Subcutaneous preadipocyte (primary cell): ENCODE measurements at places on chromosomes 6 and 20. TPM values are rescaled to one million over a fixed set of nuclear protein-coding genes. Genes with fewer than 3 reads are reported as not detected.

Gene SLCO4A1
- 0.73 and 7.2 TPM in 2 replicates for total RNA-seq

Gene MYCT1
- total RNA-seq = not detected in 2 replicates

Gene SRMS
- not detected in 2 replicates for total RNA-seq

Gene RAET1L
- total RNA-seq = not detected in 2 replicates

Gene SOD2
- total RNA-seq = 189 and 468 TPM in 2 replicates

Gene TRIM31
- total RNA-seq = not detected in 2 replicates

Gene RAB32
- total RNA-seq = 69.4 and 82.1 TPM in 2 replicates

Gene SLC22A3
- 0.37 and 0.59 TPM in 2 replicates for total RNA-seq

Gene ANKRD66
- not detected in 2 replicates for total RNA-seq

Gene C20orf202
- total RNA-seq = not detected in 2 replicates

Gene WFDC12
- not detected in 2 replicates for total RNA-seq

Gene PAX1
- not detected in 2 replicates for total RNA-seq

Gene TMEM151B
- total RNA-seq = not detected in 2 replicates

Gene FAM135A
- total RNA-seq = 8.5 and 12.3 TPM in 2 replicates

Gene POM121L2
- total RNA-seq = not detected in 2 replicates

Gene MANEA
- 17.6 and 23.5 TPM in 2 replicates for total RNA-seq

Gene FNDC1
- total RNA-seq = 0.20 and 0.37 TPM in 2 replicates

Gene SPDEF
- total RNA-seq = not detected in 2 replicates

Gene TSHZ2
- 6.8 and 9.6 TPM in 2 replicates for total RNA-seq

Gene SMPD2
- total RNA-seq = 13.2 and 14.5 TPM in 2 replicates

Gene FOXC1
- total RNA-seq = 2.3 and 2.6 TPM in 2 replicates

Gene HBS1L
- 51.4 and 80.5 TPM in 2 replicates for total RNA-seq

Gene CAGE1
- total RNA-seq = under 0.01 and 0.20 TPM in 2 replicates

Gene PTK6
- total RNA-seq = under 0.01 TPM in 1 of 2 replicates, not detected in the other

Gene PPP1R10
- 43.4 and 53.0 TPM in 2 replicates for total RNA-seq

Gene NXT1
- total RNA-seq = 22.0 and 29.5 TPM in 2 replicates

Gene PXMP4
- 2.9 and 4.7 TPM in 2 replicates for total RNA-seq

Gene FAM209B
- total RNA-seq = not detected in 2 replicates

Gene OR2H2
- total RNA-seq = not detected in 2 replicates

Gene PTGIS
- total RNA-seq = 19.0 and 77.9 TPM in 2 replicates

Gene PNPLA1
- not detected in 2 replicates for total RNA-seq

Gene SLC22A16
- total RNA-seq = not detected in 2 replicates

Gene TBXT
- not detected in 2 replicates for total RNA-seq

Gene SUMO4
- 1.8 and 2.7 TPM in 2 replicates for total RNA-seq

Gene OPN5
- total RNA-seq = not detected in 2 replicates

Gene GPLD1
- total RNA-seq = under 0.01 and 0.73 TPM in 2 replicates

Gene MUC21
- total RNA-seq = not detected in 2 replicates

Gene IL17A
- not detected in 2 replicates for total RNA-seq

Gene HIVEP1
- total RNA-seq = 8.8 TPM in 2 replicates

Gene C6orf141
- total RNA-seq = 1.5 and 6.5 TPM in 2 replicates

Gene DLL1
- 0.73 and 0.78 TPM in 2 replicates for total RNA-seq

Gene LY6G6D
- total RNA-seq = not detected in 2 replicates
